COR-L47 (cell line): ENCODE measurements at places on chromosomes 4 and X.

- no peak for DNase-seq
These were observed 45.6 kb downstream of the WDR19 start for GRCh38 chr4:39227906-39228305.

DNA sequence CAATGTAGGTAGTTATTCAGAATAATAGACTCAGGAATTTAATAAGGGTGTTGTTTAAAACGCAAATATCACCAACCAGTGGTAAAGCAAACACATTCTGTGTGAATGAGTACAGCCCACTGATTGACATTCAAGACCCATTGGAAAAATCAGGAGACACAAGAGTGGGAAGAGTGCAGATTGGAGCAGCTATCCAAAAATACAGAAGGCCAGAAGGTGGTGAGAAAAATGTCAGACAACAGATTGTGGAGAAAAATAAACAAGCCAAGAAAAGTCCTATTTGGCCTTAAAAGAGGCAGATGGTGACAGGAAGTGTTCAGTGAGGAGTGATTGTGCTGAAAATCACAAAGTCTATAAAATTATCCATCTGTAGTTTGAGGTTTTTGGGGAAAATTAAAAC lies 39.3 kb downstream of the CPE start:
- DNase-seq = no peak

DNA sequence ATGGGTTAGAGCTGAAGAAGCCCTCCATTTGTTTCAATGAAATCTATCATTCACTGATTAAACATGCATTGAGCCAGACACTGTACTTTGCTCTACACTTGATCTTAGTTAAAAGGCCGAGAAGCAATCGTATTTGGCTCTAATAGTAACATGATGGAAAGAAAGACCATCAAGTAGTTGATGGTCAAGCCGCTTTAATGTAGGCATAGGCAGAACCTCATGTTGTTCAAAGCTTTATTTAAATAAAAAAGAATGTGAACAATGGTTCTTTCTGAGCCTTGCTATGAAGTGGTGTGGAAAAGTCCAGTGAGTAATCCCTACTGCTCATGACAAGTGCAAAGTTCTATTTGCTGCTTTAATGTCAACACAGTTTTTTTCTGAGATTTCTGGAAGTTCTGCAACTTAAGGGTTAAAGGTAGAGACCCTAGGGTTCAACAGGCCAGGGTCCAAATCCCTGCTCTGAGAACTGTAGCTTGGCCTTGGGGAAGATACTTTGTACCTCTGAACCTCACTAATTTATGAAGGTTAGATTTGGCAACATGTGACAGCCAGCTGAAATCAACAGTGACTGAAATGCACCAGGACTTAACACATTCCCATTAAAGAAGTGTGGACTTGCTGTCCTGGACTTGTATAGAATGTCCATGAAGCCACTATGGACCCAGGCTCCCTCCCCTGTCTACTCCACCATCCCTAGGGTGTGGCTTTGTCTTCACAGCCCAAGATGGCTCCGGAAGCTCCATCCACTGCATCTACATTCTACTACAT lies 17.9 kb upstream of the LAP3 start:
- DNase-seq = no peak

DNA sequence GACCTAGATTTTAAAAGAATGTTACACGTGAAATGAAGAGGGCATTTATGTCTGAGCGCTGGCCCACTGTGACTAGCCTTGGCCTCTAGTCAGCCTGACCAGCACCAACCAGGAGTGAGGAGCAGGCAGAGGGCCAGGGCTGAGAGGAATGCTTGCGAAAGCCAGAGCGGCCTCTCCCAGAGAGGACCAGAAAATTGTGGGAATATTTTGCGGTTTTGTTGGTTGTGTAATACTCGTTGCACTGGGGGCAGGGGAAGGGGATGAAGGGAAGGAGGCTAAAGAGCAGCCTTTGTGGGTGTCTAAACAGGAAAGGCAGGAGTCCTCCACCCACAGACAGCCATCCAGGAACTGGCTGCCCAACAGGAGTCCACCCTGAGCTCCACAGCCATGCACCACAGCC lies 3.8 kb downstream of the GABRE start:
- no peak for DNase-seq

GRCh38 chr4:184265546-184266351 lies 48.1 kb upstream of the ENPP6 start:
- no peak for DNase-seq

- DNase-seq = no peak
These were observed 267.5 kb downstream of the FAT4 start for GRCh38 chr4:125582302-125582701.

DNA sequence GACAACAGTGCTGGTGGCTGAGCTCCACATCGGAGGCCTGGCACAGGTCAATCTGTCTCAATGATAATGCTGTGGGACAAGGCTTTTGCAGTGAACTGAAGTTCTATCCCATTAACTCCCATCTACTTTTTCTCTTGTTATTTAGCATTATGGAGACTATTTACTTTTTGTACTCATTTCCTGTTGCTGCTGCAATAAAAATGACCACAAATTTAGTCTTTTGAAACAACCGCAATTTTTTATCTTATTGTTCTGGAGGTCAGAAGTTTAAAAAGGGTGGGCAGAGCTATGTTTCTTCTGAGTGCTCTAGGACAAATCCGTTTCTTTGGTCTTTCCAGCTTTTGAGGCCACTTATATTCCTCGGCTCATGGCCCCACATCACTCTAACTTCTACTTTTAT lies 111.0 kb upstream of the PITX2 start:
- DNase-seq = no peak

GRCh38 chr4:144716778-144717177 lies 70.8 kb downstream of the HHIP start:
- DNase-seq = no peak

GRCh38 chr4:183182873-183183725 lies 84.0 kb downstream of the WWC2 start:
- peak; percentile 78 for DNase-seq

GRCh38 chr4:138910195-138910913 lies 105.2 kb upstream of the NOCT start:
- peak; percentile 78 for DNase-seq

- DNase-seq = no peak
These were observed 14.3 kb upstream of the NAT8L start for GRCh38 chr4:2044542-2045517.

GRCh38 chrX:12961196-12961718 lies 13.7 kb upstream of the TMSB4X start:
- no peak for DNase-seq

GRCh38 chr4:131526686-131527085 lies 1622.4 kb upstream of the PCDH10 start:
- no peak for DNase-seq

DNA sequence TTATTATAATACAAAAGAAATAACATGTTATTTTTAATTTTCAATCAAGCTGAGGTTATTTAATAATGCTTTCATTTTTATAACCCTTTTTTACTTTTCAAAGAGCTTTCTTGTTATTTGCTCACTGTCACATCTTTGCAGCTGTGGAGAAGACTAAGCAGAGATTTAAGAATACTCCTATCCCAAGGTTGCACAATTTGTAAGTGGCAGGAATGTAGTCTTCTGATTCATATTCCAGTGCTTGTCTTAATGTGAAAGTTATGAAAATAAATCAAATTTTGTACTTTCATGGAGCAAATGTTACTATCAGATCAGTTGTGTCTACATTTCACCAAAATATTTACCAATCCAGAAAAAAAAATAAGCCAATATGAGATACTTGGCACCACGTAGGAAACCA lies 86.6 kb downstream of the DDIT4L start:
- no peak for DNase-seq

GRCh38 chrX:20218836-20219505 lies 47.7 kb downstream of the RPS6KA3 start:
- no peak for DNase-seq

DNA sequence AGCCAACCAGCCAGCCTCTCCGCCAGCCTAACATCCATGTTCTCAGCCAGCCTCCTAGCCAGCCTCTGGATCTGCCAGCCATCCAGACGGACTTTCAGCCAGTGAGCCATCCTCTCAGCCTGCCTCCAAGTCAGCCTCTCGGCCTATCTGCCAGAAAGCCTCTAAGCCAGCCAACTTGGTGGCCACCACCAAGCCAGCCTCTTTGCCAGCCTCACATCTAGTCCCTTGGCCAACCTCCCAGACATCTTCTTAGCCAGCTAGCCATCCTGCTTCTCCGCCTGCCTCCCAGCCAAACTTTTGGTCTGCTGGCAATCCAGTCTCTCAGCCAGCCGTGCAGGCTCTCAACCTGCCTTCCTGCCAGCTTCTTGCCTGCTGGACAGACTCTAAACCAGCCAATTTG lies 16.4 kb upstream of the ARAP2 start:
- DNase-seq = no peak

DNA sequence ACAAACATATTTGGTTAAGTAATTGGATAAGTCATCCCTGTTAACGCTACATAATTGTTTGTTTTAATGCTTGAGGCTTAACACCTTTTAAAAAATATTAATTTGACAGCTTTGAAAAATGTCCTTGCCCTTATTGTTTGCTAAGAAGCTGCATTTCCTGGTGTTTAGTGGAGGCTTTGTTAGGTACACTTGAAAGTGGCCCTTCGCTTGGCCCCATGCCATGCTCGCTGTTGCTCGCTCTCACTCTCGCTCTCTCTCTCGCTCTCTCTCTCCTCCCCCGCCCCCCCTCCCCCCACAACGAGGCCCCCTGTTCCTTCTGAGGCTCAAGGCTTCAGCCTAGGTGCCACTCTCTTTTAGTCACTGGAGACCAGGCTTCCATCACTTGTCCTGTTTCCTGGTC lies 139.6 kb downstream of the DCLK2 start:
- peak; percentile 86 for DNase-seq

DNA sequence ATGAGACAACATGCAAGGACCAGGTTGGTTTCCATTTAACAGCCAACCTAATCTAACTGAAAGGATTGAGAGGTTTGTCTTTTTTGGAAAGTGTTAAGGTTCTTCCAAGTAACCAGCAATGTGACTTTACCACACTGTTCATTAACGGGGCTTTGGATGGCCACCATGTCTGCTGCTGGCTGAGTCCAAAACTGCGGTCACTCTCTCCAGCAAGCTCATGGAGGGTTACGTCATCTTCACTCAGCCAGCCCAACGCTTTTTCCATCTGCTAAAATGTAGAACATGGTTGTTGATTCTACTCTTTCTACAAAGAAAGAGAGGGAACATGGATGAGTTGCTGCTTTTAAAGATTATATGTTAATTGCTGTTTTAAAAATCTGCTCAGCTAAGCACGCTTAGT lies 11.0 kb downstream of the PKD2 start:
- no peak for DNase-seq

GRCh38 chrX:108439961-108440696 lies 491 bp downstream of the COL4A5 start:
- DNase-seq = no peak

DNA sequence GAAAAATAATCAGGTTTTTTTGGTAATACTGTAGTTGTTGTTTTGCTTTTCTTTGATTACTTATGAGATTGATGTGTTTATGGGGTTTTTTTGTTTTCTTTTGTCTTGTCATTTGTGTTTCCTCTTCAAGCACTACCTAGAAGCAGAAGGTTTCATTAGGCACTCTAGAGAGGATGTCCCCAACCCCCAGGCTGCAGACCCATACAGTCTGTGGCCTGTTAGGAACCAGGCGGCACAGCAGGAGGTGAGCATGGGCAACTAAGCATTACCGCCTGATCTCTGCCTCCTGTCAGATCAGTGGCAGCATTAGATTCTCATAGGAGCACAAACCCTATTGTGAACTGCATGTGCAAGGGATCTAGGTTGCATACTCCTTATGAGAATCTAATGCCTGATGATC lies 22.9 kb upstream of the NOCT start:
- DNase-seq = no peak

- DNase-seq = no peak
These were observed 10.0 kb upstream of the OPHN1 start for GRCh38 chrX:68443155-68443868.

GRCh38 chrX:130575831-130576389 lies 174.1 kb downstream of the RBMX2 start:
- DNase-seq = peak; percentile 12

- no peak for DNase-seq
These were observed 27.6 kb downstream of the PHEX start for GRCh38 chrX:22059775-22060174.

DNA sequence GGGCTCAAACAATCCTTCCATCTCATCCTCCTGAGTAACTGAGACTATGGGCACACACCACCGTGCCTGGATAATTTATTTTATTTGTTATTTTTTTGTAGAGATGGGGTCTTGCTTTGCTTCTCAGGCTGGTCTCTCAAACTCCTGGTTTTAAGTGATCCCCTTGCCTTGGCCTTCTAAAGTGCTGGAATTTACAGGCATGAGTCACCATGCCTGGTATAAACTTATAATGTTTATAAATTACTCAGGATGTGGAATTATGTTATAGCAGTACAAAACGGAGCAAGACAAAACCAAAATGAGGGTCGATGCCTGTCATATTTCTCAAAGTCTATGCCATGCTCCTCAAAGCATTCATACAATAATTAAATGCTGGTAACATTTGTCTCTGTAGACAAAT lies 29.8 kb upstream of the TEX13C start:
- no peak for DNase-seq

DNA sequence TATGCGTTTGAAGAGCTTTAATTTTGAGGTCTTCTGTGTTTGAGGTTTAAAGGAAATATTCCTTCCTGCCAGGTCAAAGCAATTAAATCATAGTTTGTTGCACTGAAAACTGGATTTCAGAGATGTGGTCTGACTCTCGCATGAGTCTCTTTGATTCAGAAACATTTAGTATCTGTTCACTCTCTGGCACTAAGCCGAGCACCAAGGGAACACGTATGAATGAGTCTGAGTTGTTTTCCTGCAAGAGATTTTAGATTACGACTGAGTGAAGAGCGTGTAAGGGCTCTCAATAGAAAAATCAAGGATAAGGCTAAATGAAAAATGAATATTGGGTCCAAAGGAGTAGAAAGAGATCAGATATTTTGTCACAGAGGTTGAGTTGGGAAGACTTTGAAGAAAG lies 875.4 kb upstream of the PRKX start:
- no peak for DNase-seq

DNA sequence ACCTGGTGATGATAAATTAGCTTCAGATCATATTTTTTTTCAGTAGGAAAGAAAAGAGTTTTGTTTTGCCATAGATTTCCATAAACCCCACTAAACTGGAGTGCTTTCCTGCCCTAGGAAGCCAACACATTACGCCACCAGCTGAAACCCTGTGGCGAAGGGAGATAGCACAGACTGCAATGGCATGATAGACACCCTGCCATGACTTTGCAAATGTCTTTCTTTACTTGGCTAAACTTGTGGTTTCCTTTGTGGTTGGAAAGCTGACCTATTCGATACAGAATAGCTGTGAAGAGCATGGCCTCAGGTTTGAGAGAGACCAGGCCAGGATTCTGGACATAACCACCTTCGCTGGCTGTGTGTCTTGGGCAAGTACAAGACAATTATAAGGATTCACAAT lies 19.1 kb downstream of the MFAP3L start:
- DNase-seq = no peak

DNA sequence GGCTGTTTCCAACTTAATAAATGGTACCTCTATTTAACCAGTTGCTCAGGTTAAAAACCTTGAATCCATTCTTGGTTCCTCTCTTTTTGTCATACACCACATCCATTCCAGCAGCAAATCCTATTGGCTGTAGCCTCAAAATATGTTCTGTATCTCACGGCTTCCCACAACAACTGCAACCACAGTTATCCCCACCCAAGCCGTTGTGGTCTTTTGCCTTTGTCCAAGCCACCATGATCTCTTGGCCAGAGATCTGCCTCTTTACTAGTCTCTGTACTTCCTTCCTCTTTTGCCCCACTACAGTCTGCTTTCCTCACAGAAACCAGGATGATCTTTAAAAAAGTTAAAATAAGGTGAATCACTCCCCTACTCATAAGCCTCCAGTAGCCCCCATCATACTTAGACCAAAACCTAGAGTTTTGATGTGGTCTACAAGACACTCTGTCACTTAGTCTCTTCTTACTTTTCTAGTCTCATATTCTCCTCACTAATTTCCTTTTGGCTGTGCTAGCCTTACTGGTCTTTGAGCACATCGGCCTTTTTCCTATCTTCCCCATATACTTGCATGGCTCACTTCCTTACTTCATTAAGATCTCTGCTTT lies 10.3 kb downstream of the MAOA start:
- no peak for DNase-seq
